ENCODE measurements at places on chromosomes 2 and 18.

- no peak for DNase-seq
Measured at GRCh38 chr2:45074713-45075112, 65.5 kb upstream of the SIX2 start.

DNA sequence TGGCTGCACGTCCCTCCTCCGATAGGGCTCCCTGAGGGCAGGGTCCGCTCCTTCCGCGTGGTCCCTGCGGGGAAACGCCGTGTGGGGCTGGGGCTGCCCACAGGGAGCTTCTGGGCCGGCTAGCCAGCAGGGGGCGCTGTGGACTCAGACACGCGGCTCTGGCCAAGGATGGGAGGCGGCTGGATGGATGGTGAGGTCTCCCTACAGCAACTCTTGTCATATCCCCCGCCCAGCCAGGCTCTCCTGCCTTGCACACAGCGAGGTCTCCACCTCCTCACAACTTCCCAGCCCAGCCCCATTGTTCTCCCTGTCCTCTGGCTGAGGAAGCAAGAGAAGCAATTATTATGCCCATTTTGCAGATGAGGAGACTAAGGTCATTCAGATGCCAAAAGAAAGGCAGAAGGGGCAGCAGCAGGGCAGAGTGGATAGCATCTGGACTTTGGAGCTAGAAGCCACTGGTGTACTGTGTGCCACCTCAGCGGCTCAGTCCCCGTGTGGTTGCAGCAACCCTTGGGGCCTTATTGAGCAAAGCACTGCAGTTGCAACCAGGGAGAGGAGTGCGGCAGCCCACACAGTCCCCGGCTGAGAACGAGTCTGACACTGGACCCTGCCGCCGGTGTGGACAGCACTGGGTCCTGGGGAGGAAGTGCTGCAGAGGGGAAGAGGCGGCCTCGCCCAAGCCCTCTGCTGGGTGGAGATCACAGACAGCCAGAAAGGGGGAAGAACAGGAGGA lies 99.0 kb downstream of the ZFP36L2 start:
- peak; percentile 90 for DNase-seq

DNA sequence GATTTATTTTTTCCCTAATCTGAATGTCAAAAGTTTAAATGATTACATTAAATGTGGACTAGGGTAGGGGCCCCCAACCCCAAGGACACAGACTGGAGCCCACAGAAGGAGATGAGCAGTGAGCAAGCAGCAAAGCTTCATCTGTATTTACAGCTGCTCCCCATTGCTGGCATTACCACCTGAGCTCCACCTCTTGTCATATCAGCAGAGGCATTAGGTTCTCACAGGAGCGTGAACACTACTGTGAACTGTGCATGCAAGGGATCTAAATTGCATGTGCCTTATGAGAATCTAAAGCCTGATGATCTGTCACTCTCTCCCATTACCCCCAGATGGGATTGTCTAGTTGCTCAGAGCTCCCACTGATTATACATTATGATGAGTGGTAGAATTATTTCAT lies 3.8 kb downstream of the MOB1A start:
- no peak for DNase-seq

GRCh38 chr18:46706968-46707367 lies 49.9 kb downstream of the ST8SIA5 start:
- peak; percentile 42 for DNase-seq

All from 8988T (cell line).